Suprapubic skin (tissue), 4 donors: ENCODE measurements at places on chromosomes 2 and 18.

- DNase-seq, result no peak
Measured at GRCh38 chr2:173741759-173742158, 223.4 kb downstream of the SP3 start.

DNA sequence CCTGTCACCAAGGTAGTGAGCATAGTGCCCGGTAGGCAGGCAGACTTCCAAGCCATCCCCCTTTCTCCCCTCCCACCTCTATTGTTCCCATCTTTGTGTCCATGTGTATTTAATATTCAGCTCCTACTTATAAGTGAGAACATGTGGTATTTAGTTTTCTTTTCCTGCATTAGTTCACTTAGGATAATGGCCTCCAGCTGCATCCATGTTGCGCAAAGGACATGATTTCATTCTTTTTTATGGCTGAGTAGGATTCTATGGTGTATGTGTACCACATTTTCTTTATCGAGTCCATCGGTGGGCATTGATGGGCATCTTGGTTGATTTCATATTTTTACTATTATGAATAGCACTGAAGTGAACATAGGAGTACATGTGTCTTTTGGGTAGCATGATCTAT lies 35.3 kb downstream of the MMADHC start:
- no peak for DNase-seq

DNA sequence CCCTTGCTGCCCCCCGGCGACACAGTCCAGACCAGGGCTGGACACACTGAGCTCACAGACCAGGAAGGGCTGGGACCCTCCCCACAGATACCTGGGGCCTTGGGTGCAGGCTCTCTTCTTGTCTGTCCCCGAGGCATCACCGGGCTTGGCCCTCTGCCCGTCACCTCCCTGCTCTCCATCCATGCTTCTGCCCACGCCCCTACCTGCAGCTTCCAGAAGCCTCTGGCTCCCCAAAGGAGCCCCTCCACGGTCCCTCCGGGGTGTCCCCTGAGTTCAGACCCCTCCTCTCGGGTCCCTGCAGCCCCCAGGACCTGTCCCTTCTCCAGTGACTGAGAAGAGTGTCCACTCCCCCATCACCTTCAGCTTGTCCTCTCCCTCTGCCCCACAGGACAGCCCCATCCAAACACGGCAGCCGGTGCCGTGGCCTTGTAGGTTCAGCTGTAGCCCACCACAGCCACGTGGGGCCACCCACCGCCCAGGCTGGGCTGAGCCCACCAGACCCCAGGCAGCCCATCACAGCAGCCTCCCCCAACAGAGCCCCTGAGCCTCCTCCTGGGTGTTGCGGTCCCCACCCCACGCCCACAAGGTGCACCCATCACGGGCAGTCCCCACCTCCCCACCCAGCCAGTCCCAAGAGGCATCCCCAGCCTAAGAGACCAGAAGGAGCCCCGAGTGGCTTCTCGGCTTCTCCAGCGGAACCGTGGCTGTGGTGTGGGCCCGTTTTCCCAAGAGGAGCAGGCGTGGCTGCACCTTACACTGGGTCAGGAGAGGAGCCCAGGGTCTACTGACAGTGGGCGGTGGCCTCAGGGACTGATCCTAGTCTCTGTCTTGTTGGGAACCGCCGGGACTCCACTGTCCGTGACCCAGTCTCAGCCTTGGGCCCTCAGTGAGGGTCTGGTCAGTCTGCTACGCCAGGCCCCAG lies 53.1 kb downstream of the RAMP1 start:
- DNase-seq, result peak; percentile 44

DNA sequence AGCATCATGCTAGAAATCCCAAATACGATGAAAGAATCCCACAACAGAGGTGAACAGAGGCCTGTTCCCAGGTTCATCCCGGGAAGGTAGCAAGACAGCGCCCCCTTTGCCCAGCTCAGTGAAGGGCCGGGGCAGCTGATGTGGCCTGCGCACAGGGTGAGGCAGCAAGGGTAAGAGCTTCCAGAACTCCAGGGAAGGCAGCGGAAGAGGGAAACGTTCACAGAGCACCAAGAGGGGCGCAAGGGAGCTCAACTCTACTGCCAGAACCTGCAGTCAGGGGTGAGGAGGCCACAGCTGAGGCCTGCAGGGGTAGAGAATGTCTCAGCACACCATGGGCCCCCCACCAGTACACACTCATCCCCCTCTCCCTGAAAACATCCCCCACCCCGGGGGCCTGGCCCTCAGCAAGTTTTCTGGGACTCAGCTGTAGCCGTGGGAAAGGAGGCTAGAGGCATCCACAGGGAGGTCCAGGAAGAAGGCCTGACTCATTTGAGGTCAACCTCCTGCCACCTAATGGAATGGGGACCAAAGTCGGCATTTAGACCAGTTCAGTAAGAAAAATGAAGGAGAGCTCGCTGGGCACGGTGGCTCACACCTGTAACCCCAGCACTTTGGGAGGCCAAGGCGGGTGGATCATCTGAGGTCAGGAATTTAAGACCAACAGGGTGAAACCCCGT lies 95.6 kb upstream of the ASAP2 start:
- DNase-seq, result no peak

DNA sequence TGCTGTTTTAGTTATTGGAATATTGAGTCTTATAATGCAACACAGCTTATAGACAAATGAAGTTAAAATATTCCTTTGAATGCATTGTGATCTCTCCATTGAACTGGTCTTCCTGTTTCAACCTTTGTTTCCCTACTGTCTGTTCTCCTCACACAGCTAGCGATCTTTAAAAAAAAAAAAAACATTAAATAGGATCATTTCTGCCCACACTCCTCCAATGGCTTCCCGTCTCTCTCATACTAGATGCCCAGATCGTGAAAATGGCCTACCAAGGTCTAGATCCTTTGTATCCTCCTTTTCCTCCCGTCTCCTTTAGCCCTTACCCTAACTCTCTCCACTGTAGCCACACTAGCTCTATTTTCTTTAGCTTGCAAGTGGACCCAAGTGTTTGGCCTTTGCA lies 2.4 kb downstream of the FAM171B start:
- DNase-seq, result no peak

DNA sequence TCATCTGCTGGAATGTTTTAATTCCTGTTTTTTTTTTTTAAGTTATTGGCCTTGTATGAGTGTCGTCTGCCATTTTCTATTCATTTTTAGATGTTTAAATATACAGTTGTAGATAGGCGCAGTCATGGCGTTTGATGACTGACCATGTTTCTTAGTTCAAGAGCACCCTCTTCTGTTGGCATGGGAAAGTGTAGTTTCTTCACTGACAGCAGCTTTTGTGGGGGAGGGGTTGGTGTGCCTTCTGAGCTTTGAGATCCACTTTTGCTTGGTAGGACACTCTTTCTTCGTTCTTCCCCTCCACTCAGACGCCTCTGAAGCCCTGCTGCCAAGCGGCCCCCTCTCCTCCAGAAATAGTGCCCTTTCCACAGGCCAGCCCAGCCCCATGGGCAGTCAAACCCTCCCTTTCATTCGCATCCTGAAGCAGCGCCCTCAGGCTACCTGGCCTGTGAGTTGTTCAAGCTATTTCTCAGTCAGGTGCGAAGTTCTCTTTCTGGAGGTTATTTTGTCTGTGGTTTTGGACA lies 492.0 kb downstream of the TNS1 start:
- DNase-seq, result no peak

DNA sequence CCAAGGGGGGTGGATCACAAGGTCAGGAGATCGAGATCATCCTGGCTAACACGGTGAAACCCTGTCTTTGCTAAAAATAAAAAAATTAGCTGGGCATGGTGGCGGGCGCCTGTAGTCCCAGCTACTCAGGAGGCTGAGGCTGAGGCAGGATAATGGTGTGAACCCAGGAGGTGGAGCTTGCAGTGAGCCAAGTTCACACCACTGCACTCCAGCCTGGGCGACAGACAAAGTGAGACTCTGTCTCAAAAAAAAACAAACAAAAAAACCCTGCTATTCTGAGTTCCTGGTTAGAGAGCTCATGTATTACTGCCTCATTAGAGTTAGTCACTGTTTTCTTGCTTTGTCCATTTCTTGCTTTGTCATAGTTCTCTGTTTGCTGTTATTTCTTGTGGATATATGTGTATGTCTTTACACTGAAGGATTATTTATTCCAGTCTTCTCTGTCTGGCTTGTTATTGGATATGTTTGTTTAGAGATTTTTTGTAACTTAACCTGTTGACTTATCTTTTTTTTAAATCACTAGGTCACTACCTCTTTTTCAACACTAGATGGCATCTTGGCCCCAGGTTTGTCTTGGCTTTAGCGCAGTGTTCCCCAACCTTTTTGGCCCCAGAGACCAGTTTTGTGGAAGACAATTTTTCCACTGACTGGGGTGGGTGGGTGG lies 17.0 kb downstream of the TTLL4 start:
- DNase-seq, result no peak

DNA sequence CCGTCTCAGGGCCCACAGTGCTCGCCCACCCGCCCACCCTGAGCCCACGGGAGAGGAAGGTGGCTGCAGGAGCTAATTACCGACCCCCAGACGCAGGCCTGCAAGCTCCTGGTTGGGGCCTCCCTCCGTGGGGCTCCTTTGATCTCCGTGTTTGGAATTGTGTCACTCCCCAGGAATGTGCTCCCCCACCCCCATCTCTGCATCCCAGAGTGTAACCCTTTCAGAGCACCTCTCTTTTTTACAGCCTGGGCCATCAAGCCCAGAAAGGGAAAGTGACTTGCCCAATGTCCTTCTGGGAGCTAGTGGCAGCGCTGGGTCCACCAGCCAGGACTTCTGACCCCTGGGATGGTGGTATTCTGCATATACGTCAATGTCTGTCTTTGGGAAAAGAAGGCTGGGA lies 335.1 kb downstream of the CYRIA start:
- no peak for DNase-seq

GRCh38 chr18:58355243-58355642 lies 273.6 kb downstream of the ALPK2 start:
- no peak for DNase-seq

DNA sequence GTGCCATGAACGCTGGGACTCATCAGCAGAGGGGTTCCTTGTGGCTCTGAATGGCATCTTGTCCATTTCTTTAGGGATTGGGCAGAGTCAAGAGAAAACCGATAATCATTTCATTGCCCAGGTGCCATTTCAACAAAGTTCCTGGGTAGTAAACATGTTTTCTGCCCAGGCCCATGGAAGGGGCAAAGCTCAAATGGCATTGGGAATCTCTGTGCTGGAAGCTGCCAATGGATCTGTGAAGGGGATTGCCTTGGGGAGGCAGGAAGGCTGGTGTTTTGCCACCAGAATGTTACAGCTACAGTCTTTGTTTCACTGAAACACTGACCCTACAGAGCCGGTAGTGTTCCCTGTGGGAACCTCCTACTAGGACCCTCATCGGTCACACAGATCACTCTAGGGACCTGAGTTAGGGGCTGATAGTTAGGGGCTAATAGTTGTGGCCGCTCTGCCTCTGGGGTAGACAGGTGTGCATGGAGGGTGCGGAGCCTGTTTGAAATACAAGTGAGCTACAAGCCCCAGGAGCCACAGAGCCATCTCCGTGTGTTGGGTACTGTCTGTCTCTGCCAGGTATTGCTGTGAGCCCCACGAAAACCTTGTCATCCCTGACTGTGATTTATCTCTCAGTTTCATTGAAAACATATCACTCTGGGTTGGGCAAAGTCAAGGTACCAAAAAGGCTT lies 224.4 kb upstream of the COPS8 start:
- DNase-seq, result no peak

GRCh38 chr2:195106681-195107380 lies 550.2 kb upstream of the SLC39A10 start:
- no peak for DNase-seq

DNA sequence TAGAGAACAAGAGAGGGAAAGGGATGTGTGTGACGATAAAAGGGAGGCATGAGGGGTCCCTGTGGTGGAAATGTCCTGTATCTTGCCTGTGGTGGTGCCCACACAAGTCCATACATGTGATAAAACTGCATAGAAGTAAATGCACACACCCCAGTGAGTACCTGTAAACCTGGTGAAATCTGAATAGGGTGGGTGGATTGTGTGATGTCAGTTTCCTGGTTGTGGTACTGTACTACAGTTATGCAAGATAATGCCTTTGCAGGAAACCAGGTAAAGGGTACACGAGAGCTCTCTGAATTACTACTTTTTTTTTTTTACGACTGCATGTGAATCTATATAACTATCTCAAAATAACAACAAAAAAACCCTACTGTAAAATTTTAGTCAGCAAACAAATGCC lies 22.1 kb downstream of the SERPINE2 start:
- no peak for DNase-seq

- no peak for DNase-seq
Measured at GRCh38 chr2:118954297-118955060, 12.5 kb downstream of the MARCO start.

- DNase-seq, result no peak
Measured at GRCh38 chr2:109324861-109325260, 195.9 kb downstream of the SH3RF3 start.

- no peak for DNase-seq
Measured at GRCh38 chr2:10810202-10811161, 2.1 kb downstream of the PDIA6 start.

DNA sequence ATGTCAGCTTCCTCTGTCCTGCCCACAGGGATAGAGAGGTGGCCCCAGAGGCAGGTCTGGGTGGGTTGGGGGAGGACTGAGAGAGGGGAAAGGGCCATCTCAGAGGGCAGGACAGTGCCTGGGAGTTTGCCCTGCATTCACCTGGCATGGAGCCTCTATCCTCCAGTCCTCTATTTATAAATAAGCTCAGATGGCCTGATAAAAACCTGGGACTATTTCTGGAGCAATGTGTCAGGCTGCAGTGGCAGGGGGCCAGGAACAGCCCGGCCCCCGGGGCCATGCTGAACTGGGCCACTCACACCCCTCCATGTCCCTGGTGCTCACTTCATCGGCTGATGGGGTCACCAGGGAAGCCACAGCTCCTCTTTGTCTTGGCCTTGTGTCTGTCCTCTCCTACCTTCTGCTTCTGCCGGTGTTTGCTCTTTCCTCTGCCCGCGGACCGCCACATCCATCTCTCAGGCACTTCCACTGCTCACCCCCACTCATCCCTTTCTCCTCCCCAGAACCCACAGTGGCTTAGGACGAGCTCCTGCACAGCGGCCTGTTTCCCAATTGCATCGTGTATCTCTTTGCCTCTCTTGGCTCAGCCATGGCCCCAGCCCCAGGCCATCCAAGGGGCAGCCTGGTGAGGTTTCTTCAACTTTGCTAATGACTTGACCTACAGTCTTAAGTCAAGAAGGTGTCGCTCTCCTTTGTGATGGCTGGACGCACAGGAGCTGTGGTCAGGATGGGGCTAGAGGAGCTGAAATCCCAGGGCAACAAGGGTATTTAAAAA lies 38.8 kb downstream of the SCTR start:
- DNase-seq, result peak; percentile 49

DNA sequence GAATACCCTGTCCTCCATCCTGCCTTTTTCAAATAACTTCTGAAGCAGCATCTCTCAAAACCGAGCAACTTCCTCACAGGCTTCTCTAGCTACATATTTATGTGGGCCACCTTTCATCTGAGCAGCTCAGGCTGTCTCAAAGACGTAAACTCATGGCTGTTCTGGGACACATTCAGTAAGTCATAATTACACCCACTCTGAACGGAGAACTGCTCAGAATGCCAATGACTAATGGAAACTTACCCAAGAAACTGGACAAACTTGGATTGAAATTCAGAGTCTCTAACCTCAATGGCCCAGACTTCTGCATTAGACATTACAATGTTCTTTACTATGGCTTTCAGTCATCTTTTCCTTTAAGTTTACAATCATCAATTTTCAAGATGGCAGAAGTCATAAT lies 145.2 kb downstream of the RAD51AP2 start:
- DNase-seq, result no peak

- DNase-seq, result no peak
Measured at GRCh38 chr2:33617989-33618388, 18.9 kb upstream of the FAM98A start.
